NCI-H524 (cell line): ENCODE measurements at places on chromosomes 2 and 18.

GRCh38 chr2:64212346-64212745 is 68.1 kb upstream of the PELI1 start:
- DNase-seq = no peak

DNA sequence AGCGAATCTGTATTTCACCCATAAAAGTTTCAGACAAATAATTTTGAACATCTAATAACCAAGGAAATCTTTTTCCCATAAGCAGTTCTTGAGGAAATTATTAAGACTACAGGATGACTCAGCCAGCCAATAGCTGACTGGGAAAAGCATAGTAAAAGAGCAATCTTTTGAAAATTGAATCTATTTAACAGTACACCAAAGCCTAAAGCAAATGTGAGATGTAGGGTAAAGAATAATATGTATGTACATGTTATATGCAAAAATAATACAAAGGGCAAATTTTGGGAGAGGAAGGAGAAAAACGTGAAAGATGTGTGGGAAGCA is 12.6 kb upstream of the KDSR start:
- no peak for DNase-seq

GRCh38 chr2:50773211-50773932 is 258.6 kb downstream of the NRXN1 start:
- no peak for DNase-seq

DNA sequence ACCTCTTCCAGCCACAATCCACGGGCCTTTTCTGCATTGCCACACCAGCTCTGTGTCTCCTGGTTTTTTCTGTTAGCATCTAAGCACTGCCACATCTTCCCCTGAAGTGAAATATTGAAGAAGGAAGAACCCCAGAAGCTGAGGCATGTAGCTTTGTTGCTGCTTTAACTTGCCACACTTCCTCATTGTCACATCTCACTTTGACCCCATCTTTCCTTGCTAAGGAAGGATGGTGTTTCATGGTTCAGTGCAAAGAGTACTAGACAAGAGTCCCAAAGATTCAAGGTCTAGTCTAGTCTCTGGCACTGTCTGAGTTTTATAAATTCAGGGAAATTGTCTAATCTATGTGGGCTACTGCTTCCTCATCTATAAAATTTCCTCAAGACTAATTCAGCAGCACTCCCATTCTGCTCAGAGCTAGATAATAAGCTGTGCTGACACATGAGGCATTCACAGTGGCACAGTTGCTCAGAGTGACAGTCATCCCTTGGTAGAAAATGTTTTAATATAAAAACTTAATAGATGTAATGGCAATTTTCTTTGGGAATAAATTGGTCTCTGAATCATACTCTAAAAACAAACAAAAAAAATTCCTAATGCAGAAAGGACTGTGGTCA is 483.0 kb upstream of the ID2 start:
- DNase-seq = no peak
